CD4-positive, alpha-beta T cell treated with Interleukin-2 at 100 ng/mL for 4 hours (primary cell): ENCODE measurements at places on chromosomes 12 and 14.

GRCh38 chr12:45473636-45474035 lies 255.9 kb upstream of the ARID2 start:
- DNase-seq: no peak

- no peak for DNase-seq
These were observed 112.8 kb upstream of the PELI2 start for GRCh38 chr14:56005191-56006053.

DNA sequence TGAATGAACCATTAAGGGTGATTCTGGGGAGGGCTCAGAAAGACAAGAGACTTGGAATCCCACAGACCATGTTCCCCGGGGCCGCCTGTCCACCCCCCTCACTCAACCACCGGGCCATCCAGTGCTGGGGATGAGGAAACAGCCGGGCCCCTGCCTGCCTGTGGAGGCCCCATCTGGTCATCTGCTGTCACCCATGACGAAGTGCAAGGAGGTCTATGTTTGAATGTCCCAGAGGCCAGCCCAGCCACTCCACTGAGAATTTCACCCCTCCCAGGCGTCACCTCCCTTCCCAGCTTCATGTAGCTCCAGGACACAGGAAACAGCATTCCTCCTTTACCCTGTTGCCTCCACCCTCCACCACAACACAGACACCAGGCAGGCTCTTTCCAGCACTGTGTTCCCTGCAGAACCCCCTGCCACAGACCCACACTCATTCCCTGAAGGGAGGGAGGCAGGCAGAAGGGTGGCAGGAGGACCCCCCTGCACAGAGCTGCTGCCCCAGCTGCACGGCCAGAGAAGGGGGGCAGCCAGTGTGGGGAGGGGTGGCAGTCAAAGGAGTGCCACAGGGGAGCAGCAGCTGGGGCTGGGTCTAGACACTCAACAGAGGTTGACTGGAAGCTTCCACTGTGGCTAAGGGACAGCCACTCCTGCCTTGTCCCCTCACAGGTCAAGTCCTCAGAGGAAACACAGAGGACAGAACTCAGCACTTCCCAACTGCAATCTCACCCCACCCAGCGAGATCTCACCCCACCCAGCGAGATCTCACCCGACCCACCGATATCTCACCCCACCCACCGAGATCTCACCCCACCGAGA lies 50.3 kb upstream of the PPP2R5C start:
- DNase-seq: no peak

- no peak for DNase-seq
These were observed 434.1 kb downstream of the NOVA1 start for GRCh38 chr14:26163761-26164160.

DNA sequence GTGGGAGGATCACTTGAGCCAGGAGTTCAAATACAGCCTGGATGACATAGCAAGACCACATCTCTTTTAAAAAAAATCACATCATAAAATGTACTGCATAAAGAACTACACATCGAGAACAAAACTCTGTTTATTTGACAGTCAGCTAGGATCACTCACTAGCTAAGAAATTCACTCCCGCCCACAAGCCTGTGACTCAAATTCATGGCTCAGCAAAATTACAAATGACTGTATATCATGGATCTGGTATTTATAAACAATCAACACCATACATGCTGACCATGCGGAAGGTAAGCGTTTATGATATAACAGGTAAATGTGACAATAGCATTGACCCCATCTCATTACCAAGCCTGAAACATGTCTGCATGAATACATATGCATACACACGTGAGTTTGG lies 206.5 kb downstream of the EFCAB11 start:
- DNase-seq: no peak

- DNase-seq: no peak
These were observed 121.4 kb downstream of the KSR2 start for GRCh38 chr12:117847371-117847770.

GRCh38 chr12:117501076-117501869 lies 139.8 kb upstream of the NOS1 start:
- no peak for DNase-seq

- no peak for DNase-seq
These were observed 53.7 kb downstream of the CCNK start for GRCh38 chr14:99534863-99535262.

GRCh38 chr14:36955376-36955775 lies 217.0 kb downstream of the SLC25A21 start:
- no peak for DNase-seq

- no peak for DNase-seq
These were observed 36.6 kb downstream of the WDR89 start for GRCh38 chr14:63605041-63605532.

DNA sequence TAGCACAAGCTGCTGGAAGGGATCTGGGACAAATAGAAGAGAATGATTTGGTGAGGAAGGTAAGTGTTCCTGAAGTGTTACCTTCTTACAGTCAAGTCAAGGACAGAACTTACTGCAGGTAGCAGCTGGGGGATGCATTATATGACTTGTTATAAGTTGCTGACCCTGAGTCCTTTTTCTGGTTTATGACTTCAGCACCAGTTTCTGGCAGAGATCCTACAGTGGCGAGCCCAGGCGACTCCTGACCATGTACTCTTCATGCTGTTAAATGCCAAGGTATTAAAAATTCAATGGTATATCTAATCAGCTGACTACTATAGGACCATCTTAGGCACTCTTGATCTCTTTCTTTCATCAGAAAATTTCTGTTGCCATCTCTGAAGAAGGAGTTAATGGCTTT lies 45.1 kb upstream of the ATF1 start:
- no peak for DNase-seq

DNA sequence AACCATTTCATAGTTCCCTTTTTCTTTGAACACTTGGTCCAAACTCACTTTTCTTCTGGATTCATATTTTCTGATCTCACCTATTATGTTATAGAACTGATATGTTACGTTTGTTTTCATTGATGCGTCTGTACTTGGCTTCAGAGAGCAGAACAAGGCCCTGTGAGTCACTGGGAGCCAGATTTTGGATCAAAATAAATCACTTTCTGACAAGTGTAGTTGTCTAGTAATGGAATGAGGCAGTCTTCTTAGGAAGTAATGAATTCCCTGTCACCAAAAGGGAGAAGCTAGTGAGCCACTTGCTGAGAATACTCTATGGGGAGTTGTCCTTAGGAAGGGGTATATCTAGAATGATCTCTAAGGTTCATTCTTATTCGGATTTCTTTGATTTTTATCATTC lies 10.2 kb downstream of the BICD1 start:
- DNase-seq: no peak

- DNase-seq: peak; percentile 84
These were observed 3.2 kb upstream of the SYNE3 start for GRCh38 chr14:95519699-95520098.

DNA sequence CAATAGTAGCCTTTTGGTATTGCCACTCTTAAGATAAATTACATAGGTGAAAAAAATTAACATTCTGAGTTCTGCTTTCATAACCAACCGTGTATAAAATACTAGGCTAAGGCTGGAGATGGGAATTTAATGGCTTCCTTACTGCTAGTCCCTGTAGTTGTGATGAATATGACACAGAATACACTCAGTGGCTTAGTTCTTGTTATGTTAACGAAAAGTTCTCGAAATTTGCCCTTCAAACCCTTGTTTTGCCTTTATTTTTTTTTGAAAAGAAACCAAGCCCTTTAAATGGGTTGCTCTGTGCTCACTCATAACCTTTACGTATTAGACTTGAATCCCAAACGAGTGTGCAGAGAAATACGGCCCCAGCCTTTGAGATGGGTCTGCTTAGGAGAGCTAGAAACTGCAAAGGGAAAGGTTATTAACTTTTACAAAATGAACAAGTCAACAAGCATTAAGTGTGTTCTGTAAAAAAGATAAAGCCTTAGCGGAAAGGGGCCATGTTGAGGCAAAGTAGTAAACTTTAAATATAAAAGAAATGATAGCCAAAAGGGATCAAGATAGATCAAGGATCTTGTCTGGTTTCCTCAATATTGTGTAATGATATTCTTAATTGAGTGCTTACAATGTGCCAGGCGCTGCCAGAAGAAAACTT lies 1.7 kb downstream of the NUDT4 start:
- DNase-seq: no peak

- no peak for DNase-seq
These were observed 250.8 kb upstream of the LRFN5 start for GRCh38 chr14:41355866-41356265.

DNA sequence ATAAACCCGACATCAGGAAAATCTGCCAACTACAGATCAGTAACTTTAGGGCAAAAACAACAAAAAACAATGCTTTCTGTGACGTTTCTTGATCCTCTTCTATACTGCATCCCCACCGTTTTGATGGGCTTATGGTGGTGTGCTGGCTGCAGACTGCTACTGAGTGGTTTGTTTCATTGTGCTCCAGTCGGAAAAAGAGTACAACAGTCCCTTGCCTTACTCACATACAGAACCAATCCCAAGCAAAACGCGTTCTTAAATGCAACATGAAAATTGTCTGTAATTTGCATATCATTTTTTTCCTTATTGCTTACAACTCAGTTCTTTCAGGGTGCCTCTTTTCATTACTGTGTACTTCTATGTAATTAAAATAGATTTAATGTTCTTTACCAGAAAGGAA lies 2.3 kb downstream of the ETV6 start:
- no peak for DNase-seq

GRCh38 chr14:79037593-79037992 lies 867.4 kb downstream of the NRXN3 start:
- DNase-seq: no peak

- DNase-seq: no peak
These were observed 21.3 kb upstream of the PRMT8 start for GRCh38 chr12:3469711-3470110.

DNA sequence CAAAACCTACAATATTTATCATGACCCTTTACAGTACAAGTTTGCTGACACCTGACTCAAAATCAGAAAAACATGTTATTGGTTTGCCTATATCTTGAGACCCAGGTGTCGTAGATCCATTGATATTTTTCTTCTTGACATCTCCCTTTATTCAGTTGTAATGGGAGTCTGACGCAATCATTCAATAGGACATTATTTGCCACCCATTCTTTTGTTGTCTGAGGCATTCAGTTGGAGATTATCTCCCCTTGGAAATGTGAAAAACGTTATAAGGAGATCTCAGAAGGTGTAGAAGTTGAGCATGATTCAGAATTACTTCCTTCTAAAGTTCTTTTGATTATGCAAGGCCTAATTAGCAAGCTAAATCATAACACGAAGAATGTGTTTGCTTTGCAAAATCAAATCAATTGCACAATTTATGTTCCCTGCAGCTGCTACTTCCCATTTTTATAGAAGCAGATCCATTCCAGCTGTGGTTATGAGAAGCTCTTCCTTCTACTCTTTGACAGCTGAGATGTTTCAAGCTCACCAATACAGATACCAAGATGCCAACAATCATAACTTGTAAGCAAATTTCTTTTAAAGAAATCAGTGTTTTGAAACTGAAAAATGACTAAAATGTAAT lies 228.2 kb upstream of the SYT1 start:
- no peak for DNase-seq

DNA sequence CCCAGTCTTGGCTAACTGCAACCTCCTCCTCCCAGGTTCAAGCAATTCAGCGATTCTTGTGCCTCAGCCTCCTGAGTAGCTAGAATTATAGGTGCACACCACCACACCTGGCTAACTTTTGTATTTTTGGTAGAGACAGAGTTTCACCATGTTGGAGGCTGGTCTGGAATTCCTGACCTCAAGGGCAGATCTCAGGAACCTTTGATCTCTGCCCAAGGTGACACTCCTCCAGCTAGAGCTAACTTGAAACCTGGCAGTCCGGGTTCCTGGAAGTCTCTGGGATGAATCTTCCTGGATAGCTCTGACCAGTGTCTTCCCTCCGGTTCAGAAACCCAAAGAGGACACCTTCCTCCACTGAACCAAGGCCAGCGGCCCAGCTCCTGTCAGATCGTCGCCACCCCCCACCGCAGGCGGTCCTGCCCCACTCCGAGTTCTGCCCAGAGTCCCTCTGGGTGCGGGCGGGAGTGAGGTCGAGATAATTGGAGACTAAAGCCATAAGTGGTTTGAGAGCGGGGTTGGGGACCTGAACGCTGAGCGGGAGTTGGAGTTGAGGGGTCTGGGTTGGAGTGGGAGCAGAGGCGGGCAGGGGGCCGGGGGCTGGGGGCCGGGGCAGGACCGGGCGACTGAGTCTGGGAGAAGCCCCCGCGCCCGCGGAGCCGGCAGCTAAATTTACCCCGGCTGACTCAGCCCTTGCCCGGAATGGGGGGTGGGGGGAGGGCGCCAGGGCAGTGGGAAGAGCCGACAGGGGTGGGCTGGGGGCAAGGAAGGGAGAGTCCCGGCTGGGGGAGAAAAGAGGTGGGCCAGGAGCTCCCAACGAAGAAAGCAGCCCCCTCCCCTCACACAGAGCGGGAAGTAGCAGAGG lies 4.7 kb downstream of the DDN start:
- no peak for DNase-seq

DNA sequence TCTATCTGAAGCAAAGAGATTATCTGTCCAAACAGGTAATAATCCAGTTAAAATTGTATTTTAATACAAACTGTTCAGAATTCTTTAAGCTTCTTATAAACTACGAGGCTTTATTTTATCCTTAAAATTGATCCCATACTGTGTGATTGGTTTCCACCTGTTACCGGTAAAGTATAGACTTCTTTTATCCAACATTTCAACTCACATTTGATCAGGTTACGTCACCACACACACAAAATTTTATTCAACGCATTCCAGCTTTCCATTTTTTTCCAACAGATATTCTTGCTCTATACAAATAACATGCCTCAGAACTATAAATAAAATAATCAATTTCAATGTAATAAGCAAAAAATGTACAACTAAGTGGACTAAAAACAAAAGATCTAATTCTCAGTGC lies 4.5 kb downstream of the NOVA1 start:
- no peak for DNase-seq

GRCh38 chr12:53972152-53972702 lies 699 bp upstream of the HOXC11 start:
- DNase-seq: no peak

DNA sequence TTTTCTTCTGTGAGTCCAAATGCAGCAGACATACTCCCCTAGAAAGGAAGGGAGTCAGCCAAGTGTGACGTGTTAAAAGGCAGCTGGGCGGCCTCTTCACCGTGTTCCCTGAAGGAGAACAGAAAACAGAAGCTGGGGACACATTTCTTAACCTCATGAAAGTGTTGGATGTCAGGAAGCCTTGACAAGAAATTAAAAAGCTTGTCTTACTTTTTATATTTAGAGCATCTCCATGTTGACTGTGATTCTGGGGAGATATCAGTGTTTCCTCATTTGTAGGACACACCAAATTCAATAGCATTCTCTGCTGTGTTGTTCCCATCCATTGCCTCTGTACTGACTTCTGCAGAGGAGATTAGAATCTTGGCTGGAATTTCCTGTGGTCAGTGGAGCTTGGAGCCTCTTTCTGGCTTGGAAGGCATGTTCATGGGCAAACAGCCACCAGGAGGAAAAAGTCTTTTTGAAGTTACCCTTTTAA lies 93.7 kb downstream of the RMST start:
- DNase-seq: no peak
